ENCODE measurements at places on chromosomes 12 and 14.

DNA sequence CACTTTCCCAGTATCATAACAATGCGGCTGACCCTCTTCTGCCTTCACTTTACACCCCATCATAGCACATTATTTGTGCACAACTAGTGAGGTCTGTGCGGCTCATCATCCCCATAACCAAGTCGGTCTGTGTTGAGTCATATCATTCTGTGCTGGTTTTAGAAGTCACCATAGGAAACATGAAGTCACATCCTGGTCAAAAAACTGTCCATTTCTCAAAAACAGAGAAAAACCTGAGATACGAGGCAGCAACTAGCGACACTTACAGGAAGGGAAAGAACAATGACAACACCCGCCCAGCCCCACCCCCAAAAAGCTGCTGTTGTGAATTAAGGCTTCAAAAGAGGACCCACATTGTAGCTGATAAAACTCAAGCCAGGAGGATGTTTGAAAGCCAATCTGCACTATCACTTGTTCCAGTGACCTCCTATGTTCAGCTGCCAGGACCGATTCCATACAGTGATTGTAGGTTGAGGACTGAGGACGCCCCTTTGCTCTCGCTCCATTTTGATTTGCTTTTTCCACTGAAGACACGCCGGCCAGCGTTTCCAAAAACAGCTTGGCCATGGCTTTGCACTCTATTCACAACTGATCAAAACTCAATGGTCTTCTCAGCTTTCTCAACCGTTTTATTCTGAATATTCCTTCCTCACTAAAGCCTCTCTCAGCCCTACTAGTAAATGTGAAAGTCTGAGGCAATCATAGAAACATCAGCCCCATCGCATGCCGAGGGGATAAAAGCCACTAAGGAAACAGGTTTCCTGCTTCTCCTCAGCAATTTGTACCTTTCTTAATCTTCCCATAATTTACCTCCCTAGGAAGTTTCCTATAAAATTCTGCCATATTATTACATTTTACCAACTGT, 87.5 kb downstream of the DUSP16 start:
- DNase-seq, result peak; percentile 60

GRCh38 chr14:72863216-72864006, 30.5 kb downstream of the DPF3 start:
- DNase-seq, result no peak

DNA sequence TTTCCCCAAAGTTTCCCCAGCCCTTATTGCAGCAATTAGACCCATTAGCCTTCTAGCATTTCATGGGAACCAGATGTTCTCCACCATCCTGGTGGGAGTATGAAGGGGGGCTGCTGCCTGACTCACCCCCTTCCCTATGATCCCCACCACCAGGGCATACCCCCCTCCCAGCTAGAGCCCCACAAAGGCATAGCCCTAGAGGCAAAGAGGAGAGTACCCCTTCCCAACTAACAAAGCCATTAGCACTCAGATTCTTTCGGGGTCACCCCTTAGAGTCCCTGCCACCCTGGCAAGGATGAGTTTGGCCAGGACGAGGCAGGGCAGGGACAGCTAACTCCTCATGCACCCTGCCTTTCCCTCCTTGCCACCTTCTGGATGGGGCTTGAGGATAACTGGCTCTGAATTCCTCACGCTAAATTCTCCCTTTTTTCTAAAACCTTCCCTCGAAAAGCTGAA, 9.2 kb downstream of the RARG start:
- no peak for DNase-seq

DNA sequence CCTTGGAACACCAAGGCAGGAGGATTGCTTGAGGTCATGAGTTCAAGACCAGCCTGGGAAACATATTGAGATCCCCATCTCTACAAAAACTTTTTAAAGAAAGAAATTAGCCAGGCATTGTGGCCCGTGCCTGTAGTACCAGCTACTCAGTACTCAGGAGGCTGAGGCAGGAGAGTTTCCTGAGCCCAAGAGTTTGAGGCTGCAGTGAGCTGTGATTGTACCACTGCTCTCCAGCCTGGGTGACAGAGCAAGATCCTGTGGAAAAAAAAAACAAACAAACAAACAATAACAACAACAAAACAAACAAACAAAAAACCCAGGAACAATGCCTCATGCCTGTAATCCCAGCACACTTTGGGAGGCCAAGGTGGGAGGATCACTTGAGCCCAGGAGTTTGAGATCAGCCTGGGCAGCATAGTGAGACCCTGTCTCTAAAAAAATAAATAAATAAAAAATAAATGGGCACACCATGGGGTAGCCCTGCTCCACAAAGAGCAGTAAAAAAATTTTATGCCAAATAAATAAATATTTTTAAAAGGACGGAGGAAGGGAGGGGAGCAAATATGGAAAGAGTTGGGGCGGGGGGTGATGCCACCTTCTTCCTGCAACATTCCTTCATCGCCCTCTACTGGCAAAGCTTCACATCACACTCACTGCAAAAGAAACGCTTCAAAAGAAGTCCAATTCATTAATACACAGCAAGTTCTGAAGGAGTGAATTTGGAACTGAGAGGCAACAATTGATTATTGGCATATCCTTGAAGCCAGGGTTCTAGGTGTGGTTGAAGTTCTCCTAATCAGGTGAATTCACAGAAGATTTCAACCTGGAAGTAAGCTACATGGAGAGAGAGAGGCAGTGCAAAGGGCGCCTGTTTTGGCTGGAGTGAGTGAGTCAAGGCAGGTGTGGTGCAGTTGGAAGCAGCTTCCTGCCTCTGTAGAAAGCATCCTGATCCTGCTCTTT, 8.8 kb upstream of the GNPTAB start:
- DNase-seq, result peak; percentile 80

DNA sequence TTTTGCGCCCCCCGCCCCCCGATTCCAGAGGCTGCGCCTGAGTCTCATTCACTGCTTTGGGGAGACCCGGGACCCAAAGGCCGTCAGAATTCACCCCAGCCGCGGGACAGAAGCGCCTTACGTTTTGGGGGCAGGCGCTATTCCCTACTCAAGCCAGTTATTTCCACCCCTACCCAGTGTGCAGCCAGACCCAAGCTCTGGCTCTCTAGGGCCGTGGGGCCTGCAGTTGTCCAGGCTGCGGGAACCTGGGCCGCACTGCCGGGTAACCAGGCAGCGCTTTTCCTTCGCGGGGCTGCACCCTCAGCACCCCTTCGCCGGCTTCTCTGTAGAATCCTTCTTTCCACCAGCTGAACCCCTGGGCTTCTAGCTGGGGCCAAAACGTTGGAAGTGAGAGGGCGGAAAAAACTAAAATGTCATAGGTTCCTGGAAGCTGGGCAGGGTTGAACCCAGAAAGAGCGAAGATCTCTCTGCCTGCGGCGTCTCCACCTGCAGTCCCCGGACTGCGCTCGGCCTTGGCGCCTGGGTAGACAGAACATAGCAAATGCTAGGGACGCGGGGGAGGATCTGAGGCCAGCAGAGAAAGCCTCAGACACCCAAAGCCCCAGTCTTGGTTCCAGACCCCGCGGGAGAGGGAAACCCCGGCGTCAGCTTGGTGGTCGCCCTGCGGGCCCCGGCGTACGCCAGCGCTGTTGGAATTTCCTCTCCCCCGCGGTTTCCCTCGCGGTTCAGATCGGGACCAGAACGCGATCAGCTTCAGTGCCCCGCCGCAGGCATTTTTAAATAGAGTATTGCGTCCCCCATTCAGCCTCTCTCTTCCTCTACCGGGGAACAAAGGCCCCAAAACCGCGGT, 18.3 kb downstream of the TBX3 start:
- no peak for DNase-seq

- DNase-seq, result no peak
Measured at GRCh38 chr14:105091517-105092170, 26.4 kb upstream of the GPR132 start.

- DNase-seq, result peak; percentile 88
Measured at GRCh38 chr12:54439521-54440255, 20.6 kb upstream of the ITGA5 start.

DNA sequence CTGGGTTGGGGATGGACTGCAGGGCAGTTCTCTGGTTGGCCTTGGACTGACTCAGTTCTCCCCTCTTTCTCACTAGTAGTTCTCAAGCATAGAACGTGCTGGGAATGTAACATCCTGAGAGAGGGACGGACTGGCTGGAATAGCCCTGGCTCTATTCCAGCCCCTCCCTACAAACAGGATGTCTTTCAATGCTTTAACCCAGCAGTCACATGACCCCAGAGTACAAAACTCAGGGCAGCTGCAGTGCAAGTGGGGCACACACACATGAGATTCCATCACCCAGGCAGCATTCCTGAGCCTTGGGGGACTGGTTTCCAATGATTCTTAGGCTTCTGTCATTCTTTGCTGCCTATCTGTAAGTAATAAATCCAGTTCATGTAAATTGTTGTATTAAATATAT, 1.6 kb upstream of the ACOT6 start:
- DNase-seq, result peak; percentile 50

- no peak for DNase-seq
Measured at GRCh38 chr12:16002880-16003279, 91.7 kb downstream of the DERA start.

GRCh38 chr12:111056618-111057521, 136.5 kb upstream of the MYL2 start:
- no peak for DNase-seq

DNA sequence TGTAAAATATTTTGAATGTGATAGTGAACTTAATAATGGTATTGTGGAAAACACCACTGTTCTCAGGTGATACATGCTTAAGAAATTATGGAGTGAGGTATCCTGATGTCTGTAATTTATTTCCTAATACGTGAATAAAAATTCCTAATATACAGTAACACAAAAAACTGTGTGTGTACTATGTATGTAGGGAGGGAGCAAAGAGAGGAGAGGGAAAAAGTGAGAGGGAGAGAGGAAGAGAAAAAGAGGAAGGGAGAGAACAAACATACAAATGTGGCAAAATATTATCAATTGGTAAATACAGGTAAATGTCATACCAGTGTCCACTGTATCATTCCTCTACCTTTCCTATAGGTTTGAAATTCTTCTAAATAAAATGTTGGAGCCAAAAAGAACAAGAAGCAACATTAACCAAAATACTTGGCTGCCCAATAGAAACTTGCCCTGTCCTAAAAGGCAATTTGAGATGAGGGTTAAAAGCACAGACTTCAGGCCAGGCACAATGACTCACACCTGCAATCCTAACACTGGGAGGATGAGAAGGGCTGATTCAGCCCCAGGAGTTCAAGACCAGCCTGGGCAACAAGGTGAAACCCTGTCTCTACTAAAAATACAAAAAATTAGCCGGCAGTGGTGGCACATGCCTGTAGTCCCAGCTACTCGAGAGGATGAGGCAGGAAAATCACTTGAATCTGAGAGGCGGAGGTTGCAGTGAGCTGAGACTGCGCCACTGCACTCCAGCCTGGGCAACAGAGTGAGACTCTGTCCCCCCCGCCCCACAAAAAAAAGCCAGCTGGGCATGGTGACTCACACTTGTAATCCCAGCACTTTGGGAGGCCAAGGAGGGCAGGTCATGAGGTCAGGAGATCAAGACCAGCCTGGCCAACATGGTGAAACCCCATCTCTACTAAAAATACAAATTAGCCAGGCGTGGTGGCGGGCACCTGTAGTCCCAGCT, 14.5 kb downstream of the R3HDM2 start:
- peak; percentile 48 for DNase-seq

DNA sequence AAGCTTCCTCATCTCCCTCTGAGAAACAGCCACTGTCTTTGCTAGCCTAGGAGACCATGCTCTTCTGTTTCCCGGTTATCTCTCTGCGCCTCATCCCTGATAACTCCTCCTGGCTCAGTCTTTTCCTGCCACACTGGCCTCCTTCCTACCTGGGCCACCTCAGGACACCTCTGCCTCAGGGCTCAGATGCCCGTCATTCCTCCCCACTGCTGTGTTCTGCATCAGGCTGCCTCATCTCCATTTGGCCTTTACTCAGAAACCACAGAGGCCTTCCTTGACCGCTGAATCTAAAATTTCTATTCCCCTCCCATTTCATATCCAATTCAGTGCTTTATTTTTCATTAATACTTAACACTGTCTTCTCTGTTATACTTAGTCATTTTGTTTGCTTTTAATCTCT, 311.0 kb upstream of the RGS6 start:
- no peak for DNase-seq

DNA sequence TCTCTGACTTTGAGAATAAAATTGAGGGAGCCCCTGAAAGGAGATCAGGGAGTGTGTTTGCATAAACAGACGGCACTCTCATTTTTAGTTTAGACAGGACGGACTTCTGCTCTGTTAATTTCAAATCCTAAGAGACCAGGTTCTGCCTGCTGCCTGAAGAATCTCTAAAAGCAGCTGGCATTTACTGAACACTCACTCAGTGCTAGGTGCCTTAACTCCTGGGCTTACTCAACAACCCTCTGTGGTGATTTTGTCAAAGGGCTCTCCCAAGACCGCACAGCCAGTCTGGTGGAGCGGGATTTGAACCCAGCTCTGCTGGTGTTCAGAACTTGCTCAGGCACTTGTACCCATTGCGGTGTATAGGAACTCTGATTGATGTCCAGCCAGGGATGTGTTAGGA, 2.2 kb downstream of the ORAI1 start:
- no peak for DNase-seq

DNA sequence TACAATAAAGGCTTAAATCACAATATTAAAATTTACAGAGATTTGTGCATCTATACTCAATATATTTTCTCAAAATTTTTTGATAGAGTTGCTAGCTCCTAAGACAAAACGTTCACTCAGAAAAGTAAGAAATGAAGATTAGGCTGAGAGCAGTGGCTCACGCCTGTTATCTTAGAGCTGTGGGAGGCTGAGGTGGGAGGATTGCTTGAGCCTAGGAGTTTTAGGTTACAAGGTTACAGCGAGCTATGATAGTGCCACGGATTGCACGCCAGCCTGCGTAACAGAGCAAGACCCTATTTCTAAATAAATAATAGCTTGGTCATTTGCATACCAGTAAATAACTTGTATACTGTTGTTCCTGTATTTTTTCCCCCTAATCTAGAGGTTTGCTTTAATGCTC, 35.0 kb upstream of the CFL2 start:
- no peak for DNase-seq

DNA sequence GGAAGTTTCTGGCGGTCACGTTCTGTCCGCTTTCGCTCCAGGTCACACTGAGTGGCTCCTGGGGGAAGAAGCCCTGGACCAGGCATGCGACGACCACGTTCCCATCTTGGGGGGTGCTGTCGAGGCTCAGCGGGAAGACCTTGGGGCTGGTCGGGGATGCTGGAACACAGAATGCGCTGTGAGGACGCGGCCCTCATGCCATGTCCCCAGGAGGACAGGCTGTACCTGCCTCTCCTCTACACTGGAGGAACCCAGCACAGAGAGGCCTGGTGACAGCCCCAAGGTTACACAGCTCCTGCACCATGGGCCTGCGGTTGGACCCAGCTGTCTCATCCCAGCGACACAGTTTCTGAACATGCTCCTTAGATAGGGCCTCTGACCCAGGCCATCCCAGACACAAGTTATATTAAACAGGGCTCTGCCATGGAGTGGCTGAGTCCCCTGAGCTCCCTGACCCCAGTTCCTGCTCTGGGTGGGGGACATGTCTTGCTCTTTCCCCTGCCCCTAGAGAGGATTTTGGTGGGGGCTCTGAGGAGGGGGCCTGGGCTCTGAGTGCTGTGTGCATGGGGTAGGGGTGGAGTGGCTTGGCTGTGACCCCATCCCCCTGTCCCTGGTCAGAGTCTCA, 62.0 kb downstream of the TMEM121 start:
- DNase-seq, result no peak

DNA sequence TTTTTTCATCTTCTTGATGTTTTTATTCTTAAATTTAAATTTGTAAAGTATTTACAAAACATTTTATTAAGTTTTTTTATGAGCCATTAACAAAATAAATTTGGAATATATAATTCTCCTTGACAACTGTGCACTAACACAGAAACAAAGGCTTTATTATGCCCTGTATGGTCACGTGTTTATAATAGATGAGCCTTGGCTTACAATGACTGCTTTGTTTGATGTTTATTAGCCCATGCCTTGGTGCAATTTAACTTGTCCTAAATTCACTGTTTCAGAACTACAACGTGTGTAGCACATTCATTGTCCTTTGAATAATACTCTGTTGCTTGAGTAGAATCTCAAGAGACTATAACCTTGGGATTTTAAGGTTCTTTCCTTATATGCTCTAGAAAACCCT, 59.8 kb downstream of the CNTN1 start:
- no peak for DNase-seq

Data from cardiac fibroblast (primary cell).